ENCODE measurements at places on chromosomes 4 and X.

DNA sequence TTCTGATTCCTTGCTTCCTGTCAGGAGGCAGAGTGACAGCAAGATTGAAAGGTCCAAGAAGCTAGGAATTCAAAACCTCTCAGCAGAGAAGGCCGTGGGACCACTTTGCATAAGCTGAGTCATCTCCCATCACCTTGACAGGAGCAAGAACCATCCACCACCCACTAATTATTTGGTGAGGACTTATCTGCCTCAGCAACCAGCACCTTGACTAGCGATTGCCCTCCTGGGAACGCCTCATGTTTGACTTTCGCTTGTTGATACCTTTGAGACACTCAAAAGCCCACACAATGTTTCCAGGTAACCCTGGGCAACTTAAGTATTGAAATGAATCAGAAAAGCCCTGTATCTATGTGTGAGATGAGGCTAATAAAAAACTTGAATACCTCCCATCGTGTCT is 233.5 kb upstream of the GYPA start:
- DNase-seq, result no peak

DNA sequence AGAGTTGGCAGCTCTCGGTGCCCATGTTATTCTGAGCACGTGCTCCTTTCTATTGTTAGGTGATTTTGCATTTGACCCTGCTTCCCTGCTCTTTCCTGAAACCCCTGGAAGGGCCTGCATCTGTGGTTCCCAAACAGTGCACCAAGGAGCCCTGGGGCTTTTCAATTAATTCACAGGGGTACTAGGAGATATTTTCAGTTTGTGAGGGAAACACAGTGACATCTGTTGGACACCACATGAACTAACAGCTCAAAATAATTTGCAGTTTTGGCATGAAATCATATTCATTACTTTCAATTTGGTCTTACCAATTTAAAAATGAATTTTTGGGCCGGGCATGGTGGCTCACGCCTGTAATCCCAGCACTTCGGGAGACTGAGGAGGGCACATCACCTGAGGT is 156.6 kb downstream of the GATB start:
- DNase-seq, result no peak

GRCh38 chr4:10181745-10182445 is 65.3 kb upstream of the WDR1 start:
- no peak for DNase-seq

GRCh38 chr4:4619821-4620220 is 78.0 kb upstream of the STX18 start:
- no peak for DNase-seq

DNA sequence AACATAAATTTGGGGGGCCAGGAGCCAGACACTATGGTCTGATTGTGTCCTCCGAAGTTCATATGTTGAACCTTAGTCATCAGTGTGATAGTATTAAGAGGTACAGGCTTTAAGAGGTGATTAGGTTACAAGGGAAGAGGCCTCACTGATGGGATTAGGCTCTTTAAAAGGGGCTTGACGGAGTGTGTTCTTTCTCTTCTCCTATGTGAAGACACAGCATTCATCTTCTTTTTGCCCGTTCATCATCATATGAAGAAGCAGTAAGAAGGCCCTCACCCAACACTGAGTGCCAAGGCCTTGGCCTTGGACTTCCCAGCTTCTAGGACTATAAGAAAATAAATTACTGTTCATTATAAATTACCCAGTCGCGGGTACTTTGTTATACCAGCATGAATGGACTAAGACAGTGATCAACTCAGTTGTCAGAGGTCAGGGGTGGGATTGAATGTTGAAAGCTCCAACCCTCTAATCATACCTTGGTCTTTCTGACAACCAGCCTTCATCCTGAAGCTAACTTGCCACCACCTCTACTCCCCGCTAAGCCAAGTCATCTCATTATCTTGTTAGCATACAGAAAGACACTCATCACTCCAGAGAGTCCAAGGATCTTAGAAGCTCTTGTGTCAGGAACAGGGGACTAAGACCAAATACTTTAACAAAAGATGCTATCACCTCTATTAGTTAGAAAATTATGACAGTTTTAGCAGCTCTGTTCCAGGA is 543.4 kb upstream of the DIPK2B start:
- no peak for DNase-seq

DNA sequence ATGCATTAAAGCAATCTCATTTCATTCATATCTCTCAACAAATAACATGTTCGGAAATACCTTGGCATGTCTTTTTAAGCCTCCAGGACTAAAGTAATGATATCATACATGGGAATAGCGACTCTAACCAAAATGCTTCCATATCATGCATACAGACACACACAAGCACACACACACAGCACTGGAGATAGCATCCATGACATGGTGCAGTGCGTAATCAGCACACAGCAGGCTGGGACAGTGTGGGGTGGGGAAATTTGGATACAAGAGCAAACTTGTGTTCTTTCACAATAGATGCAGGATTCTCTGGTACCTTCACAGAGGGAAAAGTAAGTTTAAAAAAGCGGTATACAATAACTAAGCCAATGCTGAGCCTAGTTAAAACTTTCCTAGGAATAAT is 132.3 kb upstream of the HPGD start:
- DNase-seq, result no peak

DNA sequence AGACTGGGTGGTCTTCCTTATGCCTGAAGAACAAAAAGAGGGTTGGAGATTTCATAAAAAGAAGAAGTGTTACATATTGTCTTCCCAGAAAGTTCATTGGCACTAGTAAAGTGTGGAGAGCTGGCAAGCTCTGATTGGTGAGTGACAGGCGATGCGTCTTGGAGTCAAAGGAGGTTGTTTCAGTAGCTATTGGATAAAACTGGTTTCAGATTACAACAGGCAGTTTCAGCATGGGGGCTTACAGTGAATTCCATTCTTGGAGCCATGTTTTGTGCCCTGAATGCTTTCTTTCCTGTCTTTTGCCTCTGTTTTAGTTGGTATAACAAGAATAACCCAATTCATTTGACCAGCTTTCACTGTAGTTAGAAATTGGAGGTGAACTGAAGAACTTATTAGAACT is 750.5 kb downstream of the ADGRL3 start:
- no peak for DNase-seq

GRCh38 chr4:130422261-130422660 is 1326.3 kb downstream of the C4orf33 start:
- DNase-seq, result no peak

DNA sequence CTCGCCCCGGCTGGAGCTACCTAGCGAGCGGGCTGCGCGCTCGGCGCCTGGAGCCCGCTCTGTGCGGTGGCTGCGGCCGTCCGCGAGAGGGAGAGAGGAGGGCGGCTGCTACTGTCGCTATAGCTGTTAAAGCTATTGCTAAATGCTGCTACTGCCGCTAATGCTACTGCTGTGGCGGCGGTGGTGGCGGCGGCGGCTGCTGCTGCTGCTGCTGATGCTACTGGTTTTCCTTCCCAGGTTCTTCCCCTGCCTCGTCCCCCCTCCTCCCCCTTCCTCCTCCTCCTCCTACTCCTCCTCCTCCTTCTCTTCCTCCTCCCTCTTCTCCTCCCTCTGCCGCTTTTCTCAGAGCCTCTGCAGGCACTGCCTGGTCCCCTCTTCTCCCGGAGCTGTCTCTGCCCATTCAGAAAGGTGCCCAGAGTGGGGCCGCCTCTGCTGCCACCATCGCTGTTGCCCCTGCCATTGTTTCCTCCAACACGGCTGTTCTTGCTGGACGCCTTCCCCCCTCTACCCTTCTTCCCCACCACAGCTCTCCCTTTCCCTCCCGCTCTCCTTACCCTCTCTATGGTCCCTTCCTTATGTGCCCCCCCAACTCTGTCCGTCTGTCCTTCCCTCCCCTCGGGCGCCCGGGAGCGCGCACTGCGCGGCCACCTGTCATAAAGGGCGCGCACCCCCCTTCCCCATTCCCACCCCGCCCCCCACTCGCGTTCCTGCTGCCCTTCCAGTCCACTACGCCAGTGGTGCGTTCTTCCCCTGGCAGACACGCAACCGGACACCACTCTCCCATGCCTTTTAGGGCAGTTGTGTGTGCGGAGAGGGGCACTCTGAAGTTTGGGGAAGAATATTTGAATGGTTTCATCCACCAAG is at the start of gene NEXMIF:
Gene NEXMIF, minus strand, starts transcription at position 228 of the 864 bp plus-strand sequence.
- DNase-seq, result no peak

- no peak for DNase-seq
These were observed 114.0 kb upstream of the PJA1 start for GRCh38 chrX:69279234-69279633.

DNA sequence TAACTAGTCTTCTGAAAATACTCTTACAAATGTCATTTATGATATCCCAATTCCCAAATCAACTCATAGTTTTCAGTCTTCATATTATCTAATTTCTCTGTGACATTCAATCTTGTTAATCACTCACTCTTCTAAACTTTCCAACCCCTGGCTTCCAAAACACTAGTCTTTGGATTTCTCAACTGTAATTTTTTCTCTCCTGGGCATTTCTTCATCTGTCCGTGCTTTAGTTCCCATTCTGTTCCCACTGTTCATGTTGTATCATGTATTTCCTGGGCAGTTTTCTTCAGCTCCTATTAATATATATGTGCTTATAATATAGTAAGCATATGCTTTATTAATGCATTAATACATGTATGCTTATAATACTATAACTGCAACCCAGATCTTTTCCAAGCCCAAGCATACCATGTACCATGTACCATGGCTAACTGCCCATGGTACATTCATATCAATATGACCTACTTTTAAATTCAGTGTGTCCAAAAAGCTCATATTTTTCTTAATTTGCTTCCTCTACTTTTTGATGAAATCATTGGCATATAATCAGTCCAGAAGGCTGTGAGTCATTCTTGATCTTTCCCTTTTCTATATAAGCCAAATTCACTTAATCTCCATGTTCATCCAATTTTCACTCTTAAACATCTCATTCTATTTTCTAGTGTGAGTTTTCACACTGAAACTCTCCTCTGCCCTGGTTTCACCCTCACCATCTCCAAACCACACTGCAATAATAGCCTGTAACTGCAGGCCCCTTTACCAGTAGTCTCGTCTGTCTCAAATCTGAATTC is 21.3 kb upstream of the GK2 start:
- DNase-seq, result no peak

DNA sequence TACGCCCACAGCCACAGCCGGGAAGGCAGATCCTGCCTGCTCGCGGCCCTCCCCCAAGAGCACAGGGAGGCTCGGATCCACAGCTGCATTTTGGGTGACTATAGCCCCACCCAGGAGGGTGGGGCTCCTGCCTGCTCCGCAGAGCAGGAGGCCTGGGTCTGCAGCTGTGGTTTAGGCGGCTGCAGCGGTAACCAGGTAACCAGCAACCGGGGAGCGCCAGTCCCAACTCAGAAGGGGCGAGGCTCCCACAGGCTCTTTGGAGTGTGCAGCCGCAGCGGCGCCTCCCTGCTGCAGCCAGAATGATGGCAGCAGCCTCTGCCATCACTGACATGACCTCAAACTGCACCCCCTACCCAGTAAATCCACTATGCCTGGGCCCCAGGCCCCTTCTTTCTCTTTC is 148.0 kb upstream of the F9 start:
- no peak for DNase-seq

DNA sequence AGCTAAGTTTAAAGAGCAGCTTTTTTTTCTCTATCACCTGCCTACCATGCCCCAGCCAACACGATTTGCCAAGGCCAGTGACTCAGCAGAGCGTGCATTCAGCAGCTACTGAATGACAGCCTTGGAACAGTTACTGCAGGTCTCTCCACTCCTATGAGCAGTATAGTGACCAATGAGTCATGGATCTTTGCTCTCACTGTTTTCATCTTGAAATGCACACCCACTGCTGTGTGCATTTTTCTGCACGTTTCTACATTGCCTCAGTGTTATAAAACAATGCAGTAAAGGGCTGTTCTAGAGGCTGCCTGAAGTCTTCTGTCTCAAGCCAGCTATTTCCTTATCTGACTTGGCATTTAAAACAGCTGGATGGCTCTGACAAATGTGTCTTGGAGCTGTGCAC is 66.0 kb upstream of the C4orf54 start:
- DNase-seq, result peak; percentile 3

- DNase-seq, result no peak
These were observed 1177.9 kb downstream of the ARAP2 start for GRCh38 chr4:35066406-35066805.

GRCh38 chrX:5180135-5180741 is 1048.4 kb downstream of the NLGN4X start:
- no peak for DNase-seq
